ENCODE measurements at places on chromosomes 11 and 22. TPM values are rescaled to one million over a fixed set of nuclear protein-coding genes. Genes with fewer than 3 reads are reported as not detected.

GDPD5 gene
- total RNA-seq: 23.6 TPM

PRR5L gene
- 9.2 TPM for total RNA-seq

DEUP1 gene
- not detected for total RNA-seq

IGF2 gene
- total RNA-seq: 44.6 TPM

P4HA3 gene
- total RNA-seq: 0.79 TPM

TOLLIP gene
- total RNA-seq: 33.6 TPM

KBTBD3 gene
- total RNA-seq: 12.0 TPM

TRIM51 gene
- not detected for total RNA-seq

SYNGR1 gene
- 9.4 TPM for total RNA-seq

OR5B21 gene
- total RNA-seq: not detected

FKBP2 gene
- total RNA-seq: 78.5 TPM

OTOG gene
- not detected for total RNA-seq

INSC gene
- not detected for total RNA-seq

DUSP8 gene
- total RNA-seq: 4.5 TPM

CNTN5 gene
- not detected for total RNA-seq

GDPD4 gene
- total RNA-seq: not detected

NDUFS8 gene
- 91.1 TPM for total RNA-seq

MFNG gene
- 47.9 TPM for total RNA-seq

MAML2 gene
- total RNA-seq: 49.8 TPM

PLA2G3 gene
- not detected for total RNA-seq

CD81 gene
- 559 TPM for total RNA-seq

C11orf16 gene
- not detected for total RNA-seq

TREH gene
- not detected for total RNA-seq

ANKK1 gene
- total RNA-seq: not detected

TSPAN18 gene
- total RNA-seq: 3.5 TPM

TOB2 gene
- total RNA-seq: 68.1 TPM

PANX2 gene
- total RNA-seq: 1.7 TPM

AIFM3 gene
- 2.6 TPM for total RNA-seq

UBQLN3 gene
- total RNA-seq: 1.1 TPM

SNX32 gene
- 1.6 TPM for total RNA-seq

BDNF gene
- 0.72 TPM for total RNA-seq

C22orf31 gene
- not detected for total RNA-seq

OR5B12 gene
- not detected for total RNA-seq

SLC22A8 gene
- not detected for total RNA-seq

SPTBN2 gene
- total RNA-seq: 14.4 TPM

MB gene
- not detected for total RNA-seq

DENND6B gene
- total RNA-seq: 2.4 TPM

UCP2 gene
- 134 TPM for total RNA-seq

THYN1 gene
- total RNA-seq: 76.5 TPM

UBE2L6 gene
- 49.5 TPM for total RNA-seq

NAALAD2 gene
- 1.9 TPM for total RNA-seq

TMEM86A gene
- total RNA-seq: 3.4 TPM

LDHAL6A gene
- total RNA-seq: not detected

HTR3B gene
- total RNA-seq: not detected

KCTD14 gene
- 4.1 TPM for total RNA-seq

All from omental fat pad (tissue), 4 donors.